ENCODE measurements at places on chromosomes 3 and 15.

DNA sequence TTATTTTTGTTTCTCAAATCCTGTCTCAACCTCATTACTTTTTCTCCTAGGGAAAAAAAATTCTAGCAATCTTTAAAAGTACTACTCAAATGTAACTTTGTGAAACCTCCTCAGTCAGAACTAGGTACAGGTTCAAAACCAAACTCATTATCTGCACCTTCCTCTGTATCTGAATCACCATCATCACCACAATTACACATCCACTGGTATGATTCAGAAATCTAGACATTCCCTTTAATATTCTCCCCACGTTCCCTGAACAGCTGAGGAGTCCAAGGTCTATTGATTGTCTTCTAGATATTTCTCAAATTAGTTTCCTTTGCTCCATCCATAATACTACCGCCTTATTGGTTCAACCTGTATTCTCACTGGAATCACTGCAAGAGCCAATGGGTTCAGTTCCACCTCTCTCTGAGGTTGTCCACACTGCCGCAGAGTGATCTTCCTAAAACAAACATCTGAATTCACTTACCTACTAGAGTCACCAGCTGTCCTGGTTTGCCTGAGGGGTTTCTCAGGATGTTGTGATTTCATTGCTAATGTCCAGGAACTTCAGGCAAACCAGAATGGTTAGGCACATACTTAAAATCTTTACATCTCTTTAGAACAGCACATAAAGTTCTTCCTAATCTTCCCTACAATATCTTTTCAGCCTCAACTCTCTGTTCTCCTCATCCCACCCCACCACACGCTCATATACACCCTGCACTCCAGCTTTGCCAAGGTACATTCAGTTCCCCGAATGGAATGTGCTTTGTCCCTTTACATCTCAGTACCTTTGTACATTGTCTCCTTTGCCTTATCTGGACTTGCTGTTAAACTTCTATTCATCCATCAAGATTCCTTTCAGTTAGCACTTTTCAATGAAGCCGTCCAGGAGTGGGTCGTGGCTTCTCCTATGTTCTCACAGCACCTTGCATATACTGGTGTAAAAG, 24.2 kb downstream of the ATP13A4 start:
- no peak for DNase-seq

DNA sequence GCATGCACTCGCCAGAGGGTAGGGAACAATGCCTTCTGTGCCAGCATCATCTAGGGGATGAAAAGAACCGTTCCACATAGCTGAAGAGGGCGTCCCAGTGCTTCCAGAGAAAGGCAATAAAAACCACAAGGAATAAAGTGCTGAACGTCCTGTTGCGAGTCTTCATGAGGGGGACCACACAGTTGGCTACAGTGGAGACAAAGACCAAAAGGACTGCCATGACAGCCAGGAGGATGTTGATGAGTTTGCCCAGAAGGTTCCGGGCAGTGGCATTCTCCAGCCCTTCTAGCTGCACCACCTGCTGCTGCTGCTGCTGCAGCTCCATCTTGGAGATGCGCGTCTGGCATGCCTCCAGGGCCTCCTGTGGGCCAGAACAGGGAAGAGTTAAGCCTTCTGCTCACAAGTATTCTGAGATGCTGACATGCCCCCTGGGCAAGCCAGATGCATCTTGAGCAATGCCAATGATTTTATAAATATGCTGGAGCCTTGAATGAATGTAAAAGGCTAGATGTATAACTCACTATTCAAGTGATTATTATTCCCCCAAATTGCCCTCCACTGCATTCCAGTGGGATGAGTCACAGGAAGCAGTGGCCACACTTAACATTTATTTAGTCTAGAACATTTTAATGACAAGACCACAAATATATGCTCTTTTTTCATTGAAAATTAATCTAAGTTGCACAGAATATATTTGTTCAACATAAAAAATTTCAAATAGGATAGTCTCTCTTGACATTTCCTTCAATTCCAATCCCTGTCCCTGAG, 45.1 kb upstream of the PLXND1 start:
- no peak for DNase-seq

- DNase-seq: no peak
These were observed 7.7 kb upstream of the DIPK2A start for GRCh38 chr3:143963946-143964345.

DNA sequence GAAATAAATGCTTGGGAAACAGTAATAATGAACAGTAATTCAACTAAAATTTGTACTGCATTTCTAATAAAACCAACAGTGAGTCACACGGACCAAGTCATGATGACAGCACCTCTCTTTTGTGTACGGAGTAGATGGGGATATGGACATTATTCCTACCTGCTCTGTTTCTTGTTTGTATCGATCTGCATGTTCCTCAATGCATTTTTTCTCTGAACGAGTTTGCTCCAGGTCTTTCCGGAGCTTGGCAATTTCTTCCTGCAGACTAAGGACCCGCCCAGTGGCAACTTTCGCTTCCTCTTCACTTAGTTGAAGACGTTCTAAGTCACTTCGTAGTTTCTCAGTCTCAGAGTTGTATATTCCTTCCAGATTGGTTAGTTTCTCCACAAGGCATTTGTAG, 74.4 kb upstream of the MYO5C start:
- DNase-seq: no peak

DNA sequence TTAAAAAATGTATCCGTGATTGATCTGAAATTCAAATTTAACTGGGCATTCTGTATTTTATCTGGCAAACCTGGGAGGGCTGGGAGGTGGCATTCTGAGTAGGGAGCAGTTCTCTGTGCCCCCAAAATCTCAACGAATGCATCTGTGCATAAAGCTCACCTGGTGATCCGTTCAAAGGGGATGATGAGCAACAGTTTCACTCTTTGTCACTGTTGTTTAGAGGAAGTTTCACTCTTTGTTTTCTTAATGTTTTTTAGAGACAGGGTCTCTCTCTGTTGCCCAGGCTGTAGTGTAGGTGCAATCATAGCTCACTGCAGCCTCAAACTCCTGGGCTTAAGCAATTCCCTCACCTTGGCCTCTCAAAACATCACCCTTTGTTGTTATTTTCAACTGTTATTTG, 186.7 kb downstream of the SSR3 start:
- no peak for DNase-seq

DNA sequence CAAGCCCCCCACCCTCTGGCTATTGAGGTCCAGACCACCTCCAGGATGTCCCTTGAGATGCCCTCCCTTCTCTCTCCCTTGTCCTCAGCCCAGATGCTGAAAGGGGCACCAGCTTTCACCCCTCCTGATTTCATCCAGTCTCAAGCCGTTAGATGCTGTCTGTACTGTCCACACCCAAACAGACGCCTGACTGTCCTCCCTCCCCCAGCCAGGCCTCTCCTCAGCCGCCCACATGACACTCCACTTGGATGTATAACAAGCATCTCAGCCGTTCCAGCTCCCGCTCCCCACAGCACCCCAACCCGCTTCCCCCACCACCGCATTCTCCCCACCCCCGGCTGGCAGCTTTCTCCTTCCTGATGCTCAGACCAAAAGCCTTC, 25.0 kb upstream of the CYP11A1 start:
- DNase-seq: no peak

DNA sequence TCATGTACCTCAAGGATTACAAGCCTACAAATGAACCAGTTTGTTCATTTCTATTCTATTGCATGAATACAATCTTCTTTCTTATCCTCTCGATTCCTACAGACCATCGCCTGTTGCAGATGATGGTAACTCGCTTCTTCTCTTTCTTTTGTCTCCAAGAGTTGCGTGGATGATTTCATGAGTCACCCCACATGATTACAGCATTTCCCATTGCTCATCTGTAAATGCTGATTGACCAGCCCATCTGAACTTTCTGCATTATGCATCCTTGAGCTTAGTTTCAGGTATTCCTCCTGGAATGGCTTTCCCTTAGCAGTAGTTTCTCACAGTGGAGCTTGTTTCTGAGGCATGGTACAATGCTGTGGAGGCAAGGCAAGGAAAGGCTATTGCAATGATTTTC, 109.6 kb upstream of the TOPAZ1 start:
- DNase-seq: no peak

DNA sequence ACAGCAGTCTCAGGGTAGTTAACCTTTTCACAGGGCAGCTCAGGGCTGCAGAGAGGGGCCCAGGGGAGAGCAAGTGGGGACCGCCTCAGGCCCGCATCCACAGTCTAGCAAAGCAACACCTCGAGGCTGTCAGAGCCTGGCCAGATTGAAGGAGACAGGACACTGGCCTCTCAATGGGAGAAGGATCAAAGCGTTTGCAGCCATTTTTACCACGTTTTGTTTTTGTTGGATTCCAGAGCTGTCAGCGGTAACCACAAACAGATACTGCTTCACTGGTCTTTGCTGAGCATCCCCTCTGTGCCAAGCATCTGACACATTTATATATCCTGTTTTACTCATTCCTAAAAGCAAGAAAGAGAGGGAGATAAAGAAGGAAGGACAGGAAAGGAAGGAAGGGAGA, 153.8 kb downstream of the SHQ1 start:
- no peak for DNase-seq

- no peak for DNase-seq
These were observed 1138.4 kb downstream of the SI start for GRCh38 chr3:163939926-163940325.

- DNase-seq: no peak
These were observed 8.0 kb upstream of the ANKRD28 start for GRCh38 chr3:15805756-15806266.

GRCh38 chr3:70615286-70615685, 302.8 kb upstream of the MDFIC2 start:
- DNase-seq: no peak

DNA sequence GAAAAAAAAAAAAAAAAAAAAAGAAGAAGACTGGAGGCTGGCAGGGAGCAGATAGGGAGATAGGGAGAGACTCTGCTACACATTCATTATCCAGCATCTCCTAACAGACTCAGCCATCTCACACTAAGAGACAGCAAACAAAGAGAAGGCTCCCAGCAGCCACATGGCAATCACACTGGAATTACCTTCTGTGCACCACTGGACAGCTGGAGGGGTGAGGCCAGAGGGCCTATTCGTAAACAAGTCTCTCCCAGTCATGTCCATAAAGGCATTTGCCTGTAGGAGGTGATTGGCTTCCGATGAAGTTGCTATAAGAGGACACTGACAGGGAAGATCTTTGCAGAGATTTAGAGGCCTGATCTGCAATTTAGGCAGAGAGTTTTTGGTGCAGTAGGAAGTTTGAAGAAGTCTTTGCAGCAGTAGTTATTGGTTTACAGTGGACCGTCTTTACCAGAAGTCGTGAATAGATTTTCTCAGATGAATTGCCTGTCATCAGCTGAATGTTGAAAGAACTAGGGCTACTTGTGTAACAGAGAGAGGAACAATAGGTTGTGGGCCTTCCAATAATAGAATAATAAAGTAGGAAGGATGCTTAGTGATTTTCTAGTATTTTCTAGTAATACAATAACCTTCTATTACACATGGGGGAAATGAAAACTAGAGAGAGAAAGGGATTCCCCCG, 89.7 kb downstream of the TP63 start:
- no peak for DNase-seq

GRCh38 chr15:70453766-70454165, 309.6 kb downstream of the UACA start:
- DNase-seq: no peak

- DNase-seq: no peak
These were observed 25.1 kb downstream of the XYLB start for GRCh38 chr3:38371541-38372213.

DNA sequence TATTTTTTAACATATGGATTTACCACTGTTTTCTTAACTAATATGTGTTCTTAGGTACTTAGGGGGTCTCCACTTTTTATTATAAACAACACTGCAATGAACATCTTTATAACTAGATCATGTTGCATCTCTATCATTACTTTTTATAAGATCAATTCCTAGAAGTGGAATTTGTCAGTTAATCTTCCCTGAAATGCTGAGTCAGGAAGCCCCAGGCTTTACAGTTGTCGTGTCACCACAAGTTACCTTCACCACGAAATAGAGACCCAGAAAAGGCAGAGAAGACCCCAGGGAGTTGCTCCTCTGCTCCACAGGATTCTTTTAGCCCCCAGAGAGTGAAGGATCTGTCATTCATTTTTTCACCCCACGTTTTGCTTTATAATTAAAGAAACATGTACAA, 34.5 kb upstream of the ERC2 start:
- DNase-seq: no peak

- DNase-seq: no peak
These were observed 49.3 kb downstream of the FEM1B start for GRCh38 chr15:68326711-68327354.

GRCh38 chr3:132625613-132626012, 28.5 kb downstream of the ACKR4 start:
- DNase-seq: no peak

DNA sequence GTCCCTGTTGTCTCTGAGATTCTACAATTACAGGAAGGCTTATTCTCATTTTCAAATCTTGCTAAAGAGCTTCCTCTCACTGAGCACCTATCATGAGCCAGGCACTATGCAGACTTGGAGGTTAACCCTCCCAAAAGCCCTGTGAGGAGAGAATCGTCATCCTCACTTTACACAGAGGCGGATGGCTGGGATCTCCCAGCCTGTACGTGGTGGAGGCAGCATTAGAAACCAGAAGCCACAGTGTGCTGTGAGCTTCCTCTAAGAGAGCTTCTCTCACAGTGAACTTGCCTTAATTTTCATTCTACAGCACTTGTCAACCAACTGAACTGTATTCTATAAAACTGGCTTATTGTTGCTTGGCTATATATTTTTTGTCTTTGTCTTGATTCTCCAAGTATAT, 6.1 kb upstream of the DGKG start:
- DNase-seq: no peak
